CD4-positive, CD25-positive, alpha-beta regulatory T cell (primary cell): ENCODE measurements at places on chromosomes 1 and 21. TPM values are rescaled to one million over a fixed set of nuclear protein-coding genes. Genes with fewer than 3 reads are reported as not detected.

FAM177B gene
- not detected for total RNA-seq

GRCh38 chr1:72285074-72285425, 2.7 kb upstream of the NEGR1 start:
- H3K27me3 ChIP-seq: peaks cover 16% of the 10 kb centered on the region
- H3K27ac ChIP-seq: no peak overlapping the region
- DNase-seq: no peak
- H3K36me3 ChIP-seq: no peaks in the 10 kb centered on the region

ALX3 gene
- total RNA-seq: not detected

RGL1 gene
- total RNA-seq: 1.4 TPM

GRCh38 chr1:231731268-231731667, 104.7 kb downstream of the DISC1 start:
- H3K36me3 ChIP-seq: no peaks in the 10 kb centered on the region
- H3K4me3 ChIP-seq: no peak overlapping the region
- no peak for DNase-seq
- H3K4me1 ChIP-seq: no peaks in the 10 kb centered on the region
- H3K27me3 ChIP-seq: no peaks in the 10 kb centered on the region

GRCh38 chr1:116164150-116164549, 53.0 kb downstream of the MAB21L3 start:
- H3K36me3 ChIP-seq: no peaks in the 10 kb centered on the region
- no peak overlapping the region for H3K27ac ChIP-seq
- no peak for DNase-seq
- H3K27me3 ChIP-seq: peaks cover 5% of the 10 kb centered on the region
- no peak overlapping the region for H3K4me3 ChIP-seq

- H3K36me3 ChIP-seq: no peaks in the 10 kb centered on the region
- no peaks in the 10 kb centered on the region for H3K27me3 ChIP-seq
- H3K4me1 ChIP-seq: no peaks in the 10 kb centered on the region
- no peak overlapping the region for H3K27ac ChIP-seq
- no peak for DNase-seq
- H3K4me3 ChIP-seq: no peak overlapping the region
These were observed 1166.7 kb downstream of the NCAM2 start for GRCh38 chr21:22164912-22165311.

SERPINC1 gene
- total RNA-seq: not detected

DNA sequence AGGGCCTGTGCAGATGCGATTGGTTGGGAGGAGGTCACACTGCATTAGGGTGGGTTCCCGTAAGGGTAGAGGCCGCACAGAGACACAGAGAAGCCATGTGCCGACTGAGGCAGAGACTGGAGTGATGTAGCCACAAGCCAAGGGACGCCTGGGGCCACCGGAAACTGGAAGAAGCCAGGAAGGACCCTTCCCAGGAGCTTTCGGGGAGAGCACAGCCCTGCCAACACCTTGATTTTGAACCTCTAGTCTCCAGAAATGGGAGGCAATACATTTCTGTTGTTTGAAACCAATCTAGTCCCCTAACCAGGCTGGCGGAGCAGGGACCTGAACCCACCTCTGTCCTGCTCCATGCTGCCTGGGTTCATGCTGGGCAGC, 10.8 kb downstream of the UBASH3A start:
- H3K36me3 ChIP-seq: peaks cover 78% of the 10 kb centered on the region
- H3K27ac ChIP-seq: peak overlapping the region; percentile 96
- DNase-seq: no peak
- no peaks in the 10 kb centered on the region for H3K27me3 ChIP-seq

DNA sequence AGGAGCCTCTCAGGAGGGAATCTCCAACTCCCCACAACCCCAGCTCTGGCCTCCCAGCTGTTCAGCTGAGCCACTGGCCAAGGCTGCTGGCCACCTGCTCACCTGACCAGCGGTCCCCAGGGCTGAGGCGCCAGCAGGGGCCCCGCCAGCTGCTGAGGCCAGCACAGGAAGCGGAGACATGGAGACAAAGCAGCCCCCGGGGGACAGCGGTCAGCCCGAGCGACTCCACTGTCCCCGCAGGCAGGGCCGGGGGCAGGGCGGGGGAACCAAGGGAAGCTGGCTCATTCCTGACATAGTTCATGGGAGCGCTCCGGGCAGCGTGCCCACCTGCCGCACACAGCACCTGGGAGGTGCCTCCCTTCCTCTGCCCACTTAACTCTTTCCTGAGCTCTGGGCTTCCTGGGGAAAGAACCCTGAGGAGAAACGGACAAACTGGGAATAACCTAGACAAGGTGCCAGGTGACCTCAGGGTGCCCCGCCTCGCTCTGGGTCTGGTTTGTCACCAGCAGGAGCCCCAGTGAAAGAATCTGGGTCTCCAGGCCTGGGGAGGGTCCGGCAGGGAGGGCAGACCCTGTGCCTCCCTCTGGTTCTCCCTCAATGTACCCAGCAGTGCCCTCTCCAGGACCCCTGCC, 10.7 kb downstream of the EPHA2 start:
- H3K36me3 ChIP-seq: no peaks in the 10 kb centered on the region
- no peaks in the 10 kb centered on the region for H3K4me1 ChIP-seq

DNA sequence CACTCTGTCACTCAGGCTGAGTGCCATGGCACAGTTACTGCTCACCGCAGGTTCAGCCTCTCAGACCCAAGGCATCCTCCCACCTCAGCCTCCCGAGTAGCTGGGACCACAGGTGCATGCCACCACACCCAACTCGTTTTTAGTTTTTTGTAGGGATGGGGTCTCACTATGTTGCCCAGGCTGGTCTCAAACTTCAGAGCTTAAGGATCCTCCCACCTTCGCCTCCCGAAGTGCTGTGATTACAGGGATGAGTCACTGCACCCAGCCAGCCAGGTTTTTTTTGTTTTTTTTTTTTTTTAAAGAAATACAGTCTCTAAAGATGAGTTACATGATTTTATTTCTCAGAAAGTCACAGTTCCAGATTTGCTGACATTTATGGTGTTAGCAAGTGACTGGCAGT, 29.0 kb downstream of the BACE2 start:
- H3K27ac ChIP-seq: no peak overlapping the region
- H3K36me3 ChIP-seq: no peaks in the 10 kb centered on the region
- no peaks in the 10 kb centered on the region for H3K27me3 ChIP-seq
- no peak overlapping the region for H3K4me3 ChIP-seq

GRCh38 chr1:107132780-107133179, 8.1 kb upstream of the NTNG1 start:
- H3K4me3 ChIP-seq: no peak overlapping the region
- H3K4me1 ChIP-seq: no peaks in the 10 kb centered on the region
- DNase-seq: no peak
- no peaks in the 10 kb centered on the region for H3K27me3 ChIP-seq
- no peaks in the 10 kb centered on the region for H3K36me3 ChIP-seq

- no peaks in the 10 kb centered on the region for H3K36me3 ChIP-seq
- no peaks in the 10 kb centered on the region for H3K27me3 ChIP-seq
- H3K4me1 ChIP-seq: peaks cover 9% of the 10 kb centered on the region
- H3K27ac ChIP-seq: no peak overlapping the region
These were observed 20.9 kb downstream of the UMODL1 start for GRCh38 chr21:42091899-42092508.

- peak overlapping the region; percentile 90 for H3K4me3 ChIP-seq
- H3K27ac ChIP-seq: peak overlapping the region; percentile 60
- peaks cover 53% of the 10 kb centered on the region for H3K4me1 ChIP-seq
- H3K27me3 ChIP-seq: no peaks in the 10 kb centered on the region
- no peak for DNase-seq
- peaks cover 6% of the 10 kb centered on the region for H3K36me3 ChIP-seq
These were observed 1.2 kb downstream of the TRIM11 start for GRCh38 chr1:228405200-228405978.

DNA sequence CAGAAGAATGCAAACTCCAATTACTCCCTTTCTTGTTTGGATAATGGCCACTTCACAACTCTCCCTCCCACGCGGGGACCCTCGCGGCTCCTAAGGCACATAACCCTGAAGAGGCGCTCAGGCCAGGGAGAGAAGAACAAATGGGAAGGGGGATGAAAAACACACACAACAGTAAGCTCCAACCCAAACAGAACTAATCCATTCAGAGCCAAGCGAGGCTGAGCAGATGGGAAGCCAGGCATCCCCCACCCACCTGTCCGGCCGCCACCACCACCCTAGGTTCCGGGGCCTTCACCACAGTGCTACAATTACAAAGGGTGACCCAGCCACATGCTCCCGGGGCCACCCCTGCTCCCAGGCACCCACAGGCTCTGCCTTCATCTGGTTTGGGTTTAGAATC, 101.5 kb downstream of the MRPL37 start:
- H3K27me3 ChIP-seq: no peaks in the 10 kb centered on the region
- H3K4me1 ChIP-seq: peaks cover 12% of the 10 kb centered on the region
- H3K36me3 ChIP-seq: no peaks in the 10 kb centered on the region
- no peak overlapping the region for H3K27ac ChIP-seq
- no peak for DNase-seq
- no peak overlapping the region for H3K4me3 ChIP-seq

GRCh38 chr1:229075716-229076115, 195.2 kb upstream of the RAB4A start:
- H3K27ac ChIP-seq: no peak overlapping the region
- no peaks in the 10 kb centered on the region for H3K27me3 ChIP-seq
- H3K4me1 ChIP-seq: no peaks in the 10 kb centered on the region
- H3K36me3 ChIP-seq: no peaks in the 10 kb centered on the region
- no peak for DNase-seq

GRCh38 chr1:26417111-26417759, 6.6 kb downstream of the LIN28A start:
- peak; percentile 86 for DNase-seq
- no peak overlapping the region for H3K27ac ChIP-seq
- H3K27me3 ChIP-seq: peaks cover 19% of the 10 kb centered on the region
- no peaks in the 10 kb centered on the region for H3K36me3 ChIP-seq
- H3K4me3 ChIP-seq: no peak overlapping the region
- no peaks in the 10 kb centered on the region for H3K4me1 ChIP-seq

GRCh38 chr1:67485046-67485811, 55.0 kb upstream of the SERBP1 start:
- no peaks in the 10 kb centered on the region for H3K27me3 ChIP-seq
- no peaks in the 10 kb centered on the region for H3K36me3 ChIP-seq
- no peak overlapping the region for H3K27ac ChIP-seq
- no peak overlapping the region for H3K4me3 ChIP-seq
